Stimulated activated CD4-positive, alpha-beta T cell treated with anti-CD3 and anti-CD28 coated beads, Interleukin-4, amount 100 ng/mL, for 48 hours (primary cell): ENCODE measurements at places on chromosomes 7 and 10.

DNA sequence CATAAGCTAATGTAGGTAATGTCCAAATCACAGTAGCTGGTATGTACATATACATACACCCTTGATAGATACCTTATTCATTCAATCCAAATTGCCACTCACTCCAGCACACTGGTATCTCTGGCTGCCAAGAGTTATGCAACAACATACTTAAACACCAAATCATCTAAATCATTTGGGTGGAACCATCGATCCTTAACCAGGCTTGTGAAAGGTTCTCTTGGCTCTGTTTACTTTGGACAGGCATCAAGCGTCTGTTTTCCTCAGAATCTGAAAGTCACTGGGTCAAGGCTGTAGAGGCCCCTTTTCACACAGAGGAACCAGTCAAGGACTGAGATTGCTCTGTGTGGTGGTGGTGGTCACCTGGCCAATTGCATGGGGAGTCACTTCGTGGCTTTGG, 24.6 kb downstream of the JAZF1 start:
- no peak for DNase-seq

DNA sequence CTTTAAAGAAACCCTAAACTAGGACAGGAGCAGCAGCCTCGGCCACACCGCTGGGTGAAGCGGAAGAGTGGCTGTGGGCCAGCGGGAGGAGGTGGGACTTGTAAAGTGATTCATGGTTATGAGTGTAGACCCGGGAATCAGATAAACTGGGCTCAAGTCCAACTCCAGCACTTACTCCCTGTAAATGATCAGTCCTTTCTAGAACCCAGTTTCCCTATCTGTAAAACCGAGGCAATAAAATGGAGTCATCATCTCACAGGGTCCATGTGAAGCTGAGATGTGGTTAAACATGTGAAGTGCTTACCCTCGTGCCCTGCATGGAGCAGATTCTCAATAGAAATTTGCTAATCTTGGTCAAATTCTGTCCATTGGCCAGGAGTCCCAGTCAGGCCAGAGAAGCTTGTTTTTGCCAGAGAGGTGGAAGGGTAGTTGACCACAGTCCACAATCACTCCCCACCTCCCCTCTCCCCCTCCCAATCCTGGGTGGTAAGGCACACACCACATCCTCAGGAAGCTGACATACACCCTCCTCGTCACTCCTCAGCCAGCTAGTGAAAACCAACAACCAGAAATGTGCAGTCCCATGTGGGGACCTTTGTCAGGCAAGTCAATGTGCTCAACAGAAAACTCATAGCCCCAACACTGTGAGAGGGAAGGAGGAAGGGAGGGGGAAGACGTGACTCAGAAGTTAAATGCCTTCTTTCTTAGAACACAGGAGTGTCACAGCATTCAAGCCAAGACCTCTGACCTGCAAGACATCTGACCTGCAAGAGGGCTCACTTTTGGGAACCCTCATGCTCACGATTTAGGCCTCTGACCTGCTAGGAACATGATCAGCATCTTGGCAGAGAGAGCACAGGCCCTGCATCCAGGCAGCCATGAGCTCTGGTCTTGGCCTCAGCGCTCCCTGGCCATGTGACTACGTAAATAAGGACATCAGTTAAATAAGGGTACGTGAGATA, 145.1 kb downstream of the PLXNA4 start:
- no peak for DNase-seq

DNA sequence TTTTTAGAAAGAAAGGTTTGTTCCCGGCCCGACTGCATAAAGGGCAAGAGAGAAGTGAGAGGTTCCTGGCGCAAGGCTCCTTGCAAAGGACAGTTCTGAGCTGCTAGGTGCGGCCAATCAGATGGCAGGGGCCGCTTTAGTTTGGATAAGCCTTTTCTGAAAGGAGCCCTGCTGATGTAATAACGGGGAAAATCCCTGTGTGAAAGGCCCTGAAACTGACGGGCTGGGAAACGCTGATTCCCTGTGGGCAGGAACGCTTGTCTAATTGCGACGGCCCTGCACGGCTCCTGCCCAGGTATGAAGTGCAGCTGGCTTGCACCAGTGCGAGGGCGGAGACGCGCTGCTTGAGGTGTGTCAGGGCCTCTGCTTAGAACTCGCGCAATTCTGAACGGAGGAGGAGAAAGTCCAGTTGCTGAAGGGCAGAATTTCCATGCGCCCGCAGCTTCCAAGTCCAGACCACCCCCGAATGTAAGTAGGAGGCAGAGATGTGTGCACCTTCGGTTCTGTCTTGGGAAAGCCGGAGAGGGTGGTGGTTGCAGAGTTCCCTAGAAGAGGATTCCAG, 30.5 kb downstream of the TACC2 start:
- DNase-seq, result no peak

DNA sequence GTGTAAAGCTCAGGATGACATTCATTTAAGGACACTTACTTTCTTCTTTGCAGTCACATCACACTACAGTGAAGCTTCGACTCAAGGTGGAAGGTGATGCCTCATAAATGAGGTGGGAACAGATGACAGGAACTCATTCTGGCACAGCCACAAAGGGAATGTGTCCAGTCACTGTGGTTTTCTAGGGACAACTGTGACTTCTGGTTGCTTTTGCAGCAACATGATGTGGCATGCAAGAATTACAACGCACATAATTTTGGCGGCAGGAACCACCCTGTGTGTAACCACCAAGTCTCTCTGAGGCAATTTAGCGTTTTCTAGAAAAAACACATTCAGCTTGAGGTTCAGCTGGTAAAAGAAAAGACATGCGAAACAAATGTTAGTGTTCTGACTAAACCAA, 32.0 kb upstream of the FERD3L start:
- no peak for DNase-seq

- no peak for DNase-seq
Measured at GRCh38 chr10:110358278-110358677, 53.6 kb upstream of the SMNDC1 start.

DNA sequence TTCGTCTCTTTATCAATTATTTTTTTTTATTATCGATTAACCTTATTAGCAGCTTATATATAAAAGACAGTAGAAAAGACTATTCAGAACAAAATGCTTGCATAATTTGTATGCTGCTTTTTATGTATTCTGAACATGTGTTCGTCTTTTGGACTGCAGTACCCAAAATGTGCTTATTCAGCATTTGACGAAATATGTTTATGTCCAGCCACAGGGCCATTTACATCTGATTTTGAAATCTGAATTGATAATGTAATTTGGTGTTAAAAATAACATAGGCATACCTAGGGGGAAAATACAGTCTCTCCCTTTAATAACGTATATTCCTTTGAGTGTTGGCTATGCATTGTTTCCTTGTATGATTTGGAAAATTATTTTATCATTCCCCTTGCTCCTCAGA, 386.0 kb downstream of the EXOC4 start:
- no peak for DNase-seq

DNA sequence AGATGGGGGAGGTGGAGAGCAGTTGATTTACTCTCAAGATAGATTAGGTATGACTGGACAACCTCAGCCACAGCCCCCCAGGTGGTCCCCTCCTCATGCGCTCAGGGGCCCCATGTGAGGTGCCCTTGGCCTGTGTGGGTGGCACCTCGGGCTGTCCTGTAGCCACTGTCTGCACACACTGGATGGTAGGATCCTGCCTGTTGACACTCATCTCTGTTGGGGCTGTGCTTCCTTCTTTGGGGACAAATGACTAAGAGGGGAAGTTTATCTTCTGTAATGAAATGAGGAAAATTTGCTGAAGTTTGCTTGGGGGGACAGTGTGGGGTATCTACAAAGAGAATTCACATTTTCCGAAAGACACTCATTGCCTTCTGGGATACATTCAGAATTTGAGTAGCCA, 53.6 kb upstream of the ANTXRL start:
- no peak for DNase-seq

- DNase-seq, result no peak
Measured at GRCh38 chr10:59135275-59135674, 41.2 kb upstream of the PHYHIPL start.

GRCh38 chr7:1232103-1232466, 587 bp upstream of the UNCX start:
- no peak for DNase-seq

GRCh38 chr7:95316588-95316987, 7.7 kb downstream of the PON1 start:
- DNase-seq, result no peak

DNA sequence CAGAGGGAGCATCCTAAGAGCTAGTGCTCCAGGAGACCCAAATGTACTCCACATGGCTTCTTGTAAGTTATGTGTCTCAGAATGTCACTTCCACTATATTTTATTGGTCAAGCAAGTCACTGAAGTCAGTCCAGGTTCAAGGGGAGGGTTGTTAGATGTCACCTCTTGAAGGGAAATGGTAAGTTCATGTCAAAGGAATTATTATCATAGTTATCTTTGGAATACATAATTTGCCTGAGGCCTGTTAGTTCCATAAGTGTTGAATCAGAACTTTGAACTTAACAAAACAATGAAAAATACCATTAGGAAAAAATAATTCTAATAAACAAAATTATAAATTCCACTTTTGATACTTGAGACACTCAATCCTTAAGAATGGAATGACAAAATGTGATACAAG, 30.6 kb downstream of the STAM start:
- no peak for DNase-seq

- DNase-seq, result no peak
Measured at GRCh38 chr10:49394933-49395740, 752 bp downstream of the DRGX start.

- DNase-seq, result no peak
Measured at GRCh38 chr7:80654887-80655340, 16.5 kb downstream of the CD36 start.

DNA sequence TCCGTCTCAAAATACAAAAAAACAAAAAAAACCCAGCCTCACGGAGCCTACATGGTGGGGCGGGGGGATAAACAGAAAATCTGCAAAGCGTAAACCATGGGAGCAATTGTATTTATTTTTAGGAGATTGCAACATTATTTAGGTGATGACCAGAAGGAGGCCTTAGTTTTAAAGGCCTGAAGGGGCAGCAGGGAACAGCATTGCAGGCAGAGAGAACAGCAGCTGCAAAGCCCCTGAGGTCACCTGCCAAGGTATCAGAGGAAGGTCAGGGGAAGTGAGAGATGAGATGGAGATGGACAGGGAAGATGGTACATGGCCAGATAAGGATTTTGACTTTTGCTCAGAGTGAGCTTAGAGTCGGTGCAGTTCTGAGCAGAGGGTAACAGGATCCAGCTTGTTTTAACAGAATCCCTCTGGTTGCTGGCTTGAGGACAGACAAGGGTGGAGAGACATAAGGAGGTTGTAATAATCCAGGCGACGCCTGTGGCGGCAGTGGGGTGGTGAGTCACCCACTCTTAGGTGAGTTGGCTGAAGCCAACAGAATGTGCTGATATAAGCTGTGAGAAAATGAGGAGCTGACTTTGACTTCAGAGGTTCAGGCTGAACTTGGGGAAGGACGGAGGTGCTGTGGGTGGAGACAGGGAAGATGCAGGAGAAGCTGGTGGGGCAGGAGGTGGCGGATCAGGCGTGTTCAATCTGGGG, 82.3 kb upstream of the GTF2I start:
- DNase-seq, result no peak

- no peak for DNase-seq
Measured at GRCh38 chr7:82413237-82413636, 30.3 kb downstream of the CACNA2D1 start.

DNA sequence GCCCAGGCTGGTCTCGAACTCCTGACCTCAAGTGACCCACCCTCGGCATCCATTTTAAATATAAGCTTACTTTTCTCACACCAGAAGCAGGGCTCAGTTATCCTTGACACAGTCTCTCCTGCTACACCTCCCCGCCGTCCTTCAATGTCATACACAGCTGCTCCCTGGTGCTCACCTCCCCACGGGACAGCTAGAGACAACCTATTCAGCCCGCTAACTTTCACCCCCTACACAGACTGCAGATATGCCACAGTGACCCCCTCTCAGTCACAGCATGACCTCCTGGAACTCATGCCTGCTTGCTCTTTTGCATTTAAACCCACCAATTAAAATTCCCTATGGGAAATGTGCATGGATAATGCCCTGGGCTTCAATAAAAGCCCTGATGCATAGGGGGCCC, 44.2 kb upstream of the KCNMA1 start:
- DNase-seq, result no peak

- DNase-seq, result no peak
Measured at GRCh38 chr7:8165150-8165549, 96.8 kb downstream of the ICA1 start.

DNA sequence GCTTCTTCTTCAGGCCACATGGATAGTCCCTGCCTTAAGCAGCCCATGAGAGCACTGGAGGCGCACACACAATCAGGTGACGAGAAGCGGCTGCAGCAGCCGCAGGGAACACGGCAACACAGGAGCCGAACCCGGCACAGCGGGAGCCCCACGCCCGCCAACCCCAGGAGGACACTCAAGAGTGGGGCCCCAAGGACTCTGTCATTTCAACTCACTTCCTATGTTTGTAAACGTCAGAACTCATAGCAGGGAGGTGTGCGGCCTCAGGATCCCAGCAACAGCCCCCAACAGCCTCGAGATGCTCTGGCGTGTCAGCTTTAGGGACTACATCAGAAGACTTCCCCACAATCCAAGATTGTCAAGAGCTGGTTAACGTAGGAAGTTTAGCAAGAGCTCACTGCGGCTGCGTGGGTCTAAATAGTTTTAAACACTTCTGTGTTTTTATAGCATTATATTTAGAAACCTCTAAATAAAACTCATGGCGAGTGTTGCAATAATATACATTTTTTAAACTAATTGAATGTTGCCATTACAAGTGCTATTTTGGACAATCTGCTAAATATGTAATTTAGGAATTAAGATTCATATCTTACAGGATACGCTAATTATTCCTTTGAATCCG, 123.4 kb downstream of the MAD1L1 start:
- no peak for DNase-seq
